ENCODE measurements at places on chromosomes 1 and 21.

DNA sequence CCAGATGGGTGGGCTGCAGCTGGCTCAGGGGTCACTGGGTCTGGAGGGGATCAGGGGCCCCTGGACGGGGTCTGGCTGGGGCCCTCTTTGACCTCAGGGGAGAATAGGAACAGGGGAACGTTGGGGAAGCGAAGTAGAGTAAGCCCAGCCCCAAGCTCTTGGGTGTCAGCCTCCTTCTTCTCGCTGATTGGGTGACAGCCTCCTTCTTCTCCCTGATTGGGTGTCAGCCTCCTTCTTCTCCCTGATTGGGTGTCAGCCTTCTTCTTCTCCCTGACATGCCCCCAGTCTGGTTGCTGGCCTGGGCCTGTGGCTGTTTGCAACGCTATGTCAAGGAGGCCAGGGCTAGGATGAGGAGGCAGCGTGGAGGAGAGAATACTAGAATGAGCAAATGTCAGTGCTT is 76.7 kb upstream of the CASZ1 start:
- DNase-seq = no peak

DNA sequence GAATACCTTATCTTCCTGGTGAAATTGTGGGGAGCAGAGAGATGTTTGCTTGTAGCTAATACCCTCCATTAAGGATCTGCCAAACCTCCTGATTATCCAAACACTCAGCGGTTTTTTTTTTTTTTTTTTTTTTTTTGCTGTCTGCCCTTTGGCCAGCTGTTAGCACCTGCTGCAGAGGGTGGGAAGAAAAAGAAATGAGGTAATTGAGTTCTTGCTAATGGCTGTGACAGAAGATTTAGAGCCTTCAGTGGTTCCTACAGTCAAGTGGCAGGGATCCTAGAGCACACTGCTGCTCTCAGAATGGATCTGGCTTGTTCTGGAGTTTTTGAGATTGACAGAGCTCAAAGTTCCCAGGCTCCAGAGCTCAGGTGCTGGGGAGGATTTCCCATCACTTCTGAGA is 342.5 kb downstream of the DISC1 start:
- DNase-seq = peak; percentile 88

GRCh38 chr1:174800216-174800851 is 199.4 kb upstream of the CACYBP start:
- DNase-seq = peak; percentile 61

- DNase-seq = no peak
Measured at GRCh38 chr1:34749992-34750391, 4.9 kb upstream of the GJB5 start.

DNA sequence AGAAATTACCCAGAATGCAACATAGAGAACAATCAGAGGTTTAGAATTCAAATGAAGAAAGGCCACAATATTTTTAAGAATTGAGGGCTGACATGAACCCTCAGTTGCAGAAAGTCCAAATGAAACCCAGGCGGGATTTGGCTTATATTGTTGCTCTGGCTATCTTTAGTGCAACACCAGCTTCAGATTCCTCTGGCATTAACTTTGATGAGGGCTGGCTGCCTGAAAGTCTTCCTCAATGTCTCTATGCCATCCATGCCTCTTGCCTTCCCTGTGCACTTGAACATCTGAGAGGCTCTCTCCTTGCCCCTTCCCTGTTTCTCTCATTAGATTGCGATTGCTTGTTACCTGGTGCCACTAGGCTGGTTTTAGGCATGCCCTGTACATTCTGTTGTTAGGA is 31.2 kb upstream of the DPT start:
- DNase-seq = no peak

All from NCI-H2171 treated with DMSO at 0.1 percent for 48 hours (cell line).